Stimulated activated CD4-positive, alpha-beta T cell treated with anti-CD3 and anti-CD28 coated beads, TNF-alpha, amount 100 ng/mL, for 48 hours (primary cell): ENCODE measurements at places on chromosomes 16 and 17.

DNA sequence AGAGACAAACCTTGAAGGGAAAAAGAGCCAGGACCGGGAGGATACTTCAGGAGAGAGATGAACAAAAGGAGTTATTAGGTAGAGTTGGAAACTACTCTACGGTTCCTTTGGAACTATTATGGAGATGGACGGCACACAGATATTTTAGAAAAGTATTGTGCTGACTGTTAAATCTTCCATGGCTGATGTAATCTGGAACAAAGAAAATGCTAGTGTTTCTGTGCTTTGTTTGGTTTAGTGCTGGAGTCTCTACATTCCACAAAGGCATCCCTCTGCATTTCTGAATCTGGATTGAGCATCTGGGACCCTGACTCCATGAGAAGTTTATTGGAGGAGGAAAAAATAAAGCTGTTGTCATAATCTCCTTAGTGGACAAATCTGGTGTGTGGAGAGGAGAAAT is 57.2 kb downstream of the RPGRIP1L start:
- DNase-seq: no peak

GRCh38 chr17:58313815-58314705 is 14.5 kb downstream of the TSPOAP1 start:
- no peak for DNase-seq

DNA sequence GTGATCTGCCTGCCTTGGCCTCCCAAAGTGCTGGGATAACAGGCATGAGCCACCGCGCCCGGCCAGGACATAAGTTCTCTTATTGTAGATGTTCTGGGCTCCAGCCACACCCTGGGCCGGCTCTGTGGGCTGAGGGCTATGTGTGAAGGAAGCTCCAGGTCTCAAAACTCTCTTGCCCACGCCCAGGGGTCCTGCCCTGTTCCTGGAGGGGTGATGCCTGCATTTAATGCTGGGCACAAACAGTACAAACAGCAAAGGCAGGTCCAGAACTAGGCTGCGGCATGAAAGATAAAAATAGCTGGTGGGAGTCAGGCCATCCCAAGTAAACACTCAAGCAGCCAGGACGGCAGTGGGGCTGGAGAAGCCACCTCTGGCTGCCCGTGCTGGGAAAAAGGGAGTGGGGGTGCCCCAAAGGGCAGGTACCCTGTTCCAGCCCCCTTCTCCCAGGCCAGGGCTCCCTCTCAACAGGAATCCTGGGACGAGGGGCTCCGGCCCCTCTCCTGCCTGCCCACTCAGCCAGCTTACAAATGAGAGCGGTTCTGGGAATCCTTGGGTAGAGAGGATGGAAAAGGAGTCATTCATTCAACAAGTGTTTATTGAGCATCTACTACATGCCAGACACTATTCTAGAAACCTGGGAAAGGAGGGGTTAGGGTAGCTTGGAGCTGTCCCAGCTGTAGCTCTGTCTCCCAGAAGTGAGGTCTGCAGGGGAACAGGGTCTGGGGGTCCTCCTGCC is 4.6 kb downstream of the TRIM47 start:
- no peak for DNase-seq

- no peak for DNase-seq
Observed at GRCh38 chr17:78738278-78738677, 43.8 kb downstream of the CYTH1 start.

DNA sequence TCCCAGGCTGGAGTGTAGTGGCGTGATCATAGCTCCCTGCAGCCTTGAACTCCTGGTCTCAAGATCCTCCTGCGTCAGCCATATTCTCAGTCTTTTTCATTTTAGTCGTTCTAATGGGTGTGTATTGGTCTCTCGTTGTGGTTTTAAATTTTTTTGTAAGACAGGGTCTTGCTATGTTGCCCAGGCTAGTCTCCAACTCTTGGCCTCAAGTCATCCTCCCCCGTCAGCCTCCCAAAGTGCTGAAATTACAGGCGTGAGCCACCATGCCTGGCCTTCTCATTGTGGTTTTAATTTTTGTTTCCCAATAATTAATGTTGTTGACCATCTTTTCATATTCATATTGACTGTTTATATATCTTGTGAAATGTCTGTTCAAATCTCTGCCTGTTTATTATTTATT is 8.6 kb downstream of the TMEM94 start:
- no peak for DNase-seq

- no peak for DNase-seq
Observed at GRCh38 chr16:66447491-66447890, 20.4 kb downstream of the BEAN1 start.

DNA sequence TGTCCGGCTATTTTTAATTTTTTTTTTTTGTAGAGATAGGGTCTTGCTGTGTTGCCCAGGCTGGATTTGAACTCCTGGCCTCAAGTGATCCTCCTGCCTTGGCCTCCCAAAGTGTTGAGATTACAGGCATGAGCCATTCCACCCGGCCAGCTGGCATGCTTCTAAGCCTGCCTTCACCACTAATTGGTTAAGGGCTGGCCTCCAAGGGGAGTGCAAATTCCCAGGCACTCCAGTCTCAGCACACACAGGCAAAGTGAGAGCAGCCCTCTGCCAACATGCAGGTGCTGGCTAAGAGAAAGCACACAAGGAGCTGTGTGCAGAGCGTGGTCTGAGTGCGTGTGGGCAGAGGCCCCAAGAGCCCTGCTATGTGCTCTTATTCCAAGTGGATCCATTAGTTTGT is 149.8 kb upstream of the HS3ST2 start:
- no peak for DNase-seq
